ENCODE measurements at places on chromosomes 7 and 10.

DNA sequence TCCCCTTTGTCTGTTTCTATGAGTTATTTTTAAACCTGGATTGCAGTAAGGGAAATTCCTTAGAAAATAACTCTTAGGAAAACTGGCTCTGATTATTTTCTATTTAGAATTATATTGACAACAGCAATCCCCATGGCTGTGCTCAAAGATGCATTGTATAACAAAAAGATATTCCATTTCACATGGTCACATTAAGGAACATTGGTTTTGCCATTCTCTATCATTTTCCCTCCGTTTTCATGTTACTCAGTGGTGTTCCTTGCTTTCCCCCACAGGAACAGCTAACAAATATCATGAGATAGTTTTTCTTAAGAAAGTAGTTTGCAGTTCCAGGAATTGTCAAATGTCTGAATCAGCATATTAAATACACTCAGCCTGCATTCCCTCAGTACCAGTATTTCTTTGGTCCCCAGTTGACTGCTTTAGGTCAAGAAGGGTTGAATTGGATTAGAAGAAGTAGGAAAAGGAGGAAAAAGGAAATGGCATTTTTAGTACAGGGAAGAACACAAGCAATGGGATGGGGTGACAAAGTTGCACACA is 436.7 kb downstream of the TNS3 start:
- no peak for DNase-seq

- no peak for DNase-seq
Measured at GRCh38 chr10:100391163-100392002, 44.4 kb downstream of the SCD start.

DNA sequence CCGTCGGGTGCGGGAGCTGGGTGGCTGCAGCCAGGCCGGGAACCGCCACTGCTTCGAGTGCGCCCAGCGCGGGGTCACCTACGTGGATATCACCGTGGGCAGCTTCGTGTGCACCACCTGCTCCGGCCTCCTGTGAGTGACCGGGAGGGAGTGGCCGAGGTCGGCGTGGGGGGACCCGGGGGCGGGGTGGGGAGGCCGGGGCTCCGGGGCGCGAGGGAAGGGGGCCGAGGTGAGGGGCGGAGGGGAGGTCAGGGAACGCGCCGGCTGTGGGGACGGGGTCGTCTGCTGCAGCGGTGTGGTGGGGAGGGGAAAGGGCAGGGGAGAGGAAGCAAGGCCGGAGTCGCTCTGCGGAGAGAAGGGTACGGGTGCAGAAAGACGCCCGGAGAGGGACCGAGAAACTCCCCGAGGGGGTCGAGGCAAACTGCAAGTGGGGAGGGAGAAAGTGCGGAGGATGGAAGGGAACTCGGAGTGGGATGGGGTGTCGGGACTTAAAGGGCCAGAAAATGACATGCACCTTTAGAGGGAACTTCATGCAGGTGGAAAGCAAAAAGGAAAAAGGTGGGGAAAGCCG is 518 bp downstream of the AGFG2 start:
- DNase-seq = no peak

DNA sequence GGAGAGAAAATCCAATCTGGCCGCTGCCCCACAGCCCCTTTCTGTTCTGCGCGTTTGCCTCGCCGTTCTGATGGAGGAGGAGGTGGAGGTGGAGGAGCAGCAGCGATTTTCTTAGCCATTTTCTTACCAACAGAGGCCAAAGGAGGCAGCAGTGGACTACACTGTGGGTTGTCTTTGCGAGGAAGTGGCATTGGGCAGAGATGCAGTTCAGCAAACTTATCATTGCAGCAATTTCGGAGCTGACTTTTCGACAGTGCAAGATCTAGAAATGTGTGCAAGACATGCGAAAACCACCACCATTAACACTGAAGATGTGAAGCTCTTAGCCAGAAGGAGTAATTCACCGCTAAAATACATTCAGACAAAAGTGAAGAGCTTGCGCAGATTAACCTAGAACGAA is 1.9 kb upstream of the ARL4A start:
- DNase-seq = peak; percentile 58

GRCh38 chr7:154474903-154475520 is 422.8 kb downstream of the DPP6 start:
- no peak for DNase-seq

GRCh38 chr10:93280121-93280698 is 201.9 kb downstream of the MYOF start:
- DNase-seq = no peak

- DNase-seq = no peak
Measured at GRCh38 chr7:75575488-75576121, 83.5 kb downstream of the SPDYE5 start.

- no peak for DNase-seq
Measured at GRCh38 chr10:79215531-79215930, 131.7 kb upstream of the PPIF start.

GRCh38 chr7:98877692-98878364 is 504 bp upstream of the TRRAP start:
- no peak for DNase-seq

DNA sequence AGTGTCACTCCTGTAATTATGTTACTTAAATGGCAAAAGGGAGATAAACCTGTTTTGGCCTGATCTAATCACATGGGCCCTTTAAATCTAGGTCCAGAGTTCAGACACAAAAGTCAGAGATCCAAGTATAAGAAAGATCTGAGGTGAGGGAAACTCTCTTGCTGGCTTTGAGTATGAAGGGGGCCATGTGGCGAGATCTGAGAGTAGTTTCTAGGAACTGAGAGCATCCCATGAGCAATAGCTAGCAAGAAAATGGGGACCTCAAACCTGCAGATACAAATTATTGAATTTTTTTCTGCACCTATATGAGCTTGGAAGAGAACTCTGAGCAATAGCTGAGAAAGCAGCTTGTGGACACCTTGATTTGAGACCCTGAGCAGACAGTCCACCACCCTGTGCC is 27.6 kb downstream of the ANKRD7 start:
- no peak for DNase-seq

- no peak for DNase-seq
Measured at GRCh38 chr7:11077816-11078215, 104.1 kb downstream of the PHF14 start.

DNA sequence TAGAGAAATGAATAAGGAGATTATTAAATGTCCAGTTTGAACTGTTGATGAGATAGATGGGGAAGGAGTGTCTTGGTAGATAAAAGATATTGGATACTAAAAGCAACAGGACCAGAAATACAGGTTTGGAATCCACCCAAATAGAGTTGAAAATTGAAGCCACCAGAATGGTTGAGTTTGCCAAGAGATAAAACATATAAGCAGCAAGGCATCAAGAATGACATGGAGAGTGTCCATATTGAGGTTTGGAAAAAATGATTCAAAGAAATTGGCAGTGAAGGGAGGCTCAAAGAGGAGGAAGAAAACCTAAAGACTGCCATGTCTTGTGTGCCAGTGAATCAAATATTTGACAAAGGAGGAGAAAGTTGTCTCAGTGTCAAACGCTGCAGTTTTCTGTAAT is 24.2 kb downstream of the CFAP69 start:
- DNase-seq = no peak

GRCh38 chr7:37714606-37715005 is 31.0 kb downstream of the GPR141 start:
- no peak for DNase-seq

DNA sequence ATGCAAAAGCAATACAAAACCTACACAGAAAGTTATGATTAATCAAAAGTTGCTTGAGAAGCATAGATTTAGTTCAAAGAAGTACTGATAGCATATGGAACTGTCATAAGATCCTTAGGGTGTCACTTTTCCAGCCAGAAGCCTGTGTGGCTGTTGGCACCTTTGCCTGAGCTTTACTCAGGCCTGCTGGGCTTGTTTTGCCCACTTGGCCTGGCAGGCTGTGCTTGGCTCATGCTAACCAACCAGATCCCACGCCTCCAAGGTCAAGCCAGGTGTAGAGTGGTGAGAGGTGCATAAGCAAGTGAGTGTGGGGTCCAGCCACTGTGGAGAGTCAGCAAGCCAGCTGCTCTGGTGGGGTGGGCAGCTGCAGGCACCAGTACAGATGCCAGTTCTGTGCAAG is 12.0 kb upstream of the LIPA start:
- DNase-seq = no peak

- no peak for DNase-seq
Measured at GRCh38 chr7:28575241-28575643, 162.9 kb downstream of the CREB5 start.

- no peak for DNase-seq
Measured at GRCh38 chr7:47671358-47671757, 89.4 kb upstream of the TNS3 start.

DNA sequence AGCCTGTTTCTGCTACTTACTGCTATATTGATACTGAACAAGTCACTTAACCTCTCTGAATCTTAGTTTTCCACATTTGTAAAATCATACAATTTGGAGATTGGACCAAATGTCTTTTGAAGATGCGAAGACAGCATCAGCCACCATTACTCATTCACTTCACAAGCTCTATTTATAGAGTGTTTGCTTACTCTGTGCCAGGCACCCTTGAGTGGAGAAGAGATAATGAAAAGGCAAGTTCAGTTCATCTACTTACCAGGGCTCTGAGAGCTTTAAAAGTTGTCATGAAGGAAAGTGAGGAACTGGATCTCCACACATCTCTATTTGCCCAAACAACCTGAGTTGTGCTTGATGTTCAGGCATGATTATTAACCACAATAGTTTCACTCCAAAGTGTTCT is 277.5 kb downstream of the CSTF2T start:
- DNase-seq = no peak

DNA sequence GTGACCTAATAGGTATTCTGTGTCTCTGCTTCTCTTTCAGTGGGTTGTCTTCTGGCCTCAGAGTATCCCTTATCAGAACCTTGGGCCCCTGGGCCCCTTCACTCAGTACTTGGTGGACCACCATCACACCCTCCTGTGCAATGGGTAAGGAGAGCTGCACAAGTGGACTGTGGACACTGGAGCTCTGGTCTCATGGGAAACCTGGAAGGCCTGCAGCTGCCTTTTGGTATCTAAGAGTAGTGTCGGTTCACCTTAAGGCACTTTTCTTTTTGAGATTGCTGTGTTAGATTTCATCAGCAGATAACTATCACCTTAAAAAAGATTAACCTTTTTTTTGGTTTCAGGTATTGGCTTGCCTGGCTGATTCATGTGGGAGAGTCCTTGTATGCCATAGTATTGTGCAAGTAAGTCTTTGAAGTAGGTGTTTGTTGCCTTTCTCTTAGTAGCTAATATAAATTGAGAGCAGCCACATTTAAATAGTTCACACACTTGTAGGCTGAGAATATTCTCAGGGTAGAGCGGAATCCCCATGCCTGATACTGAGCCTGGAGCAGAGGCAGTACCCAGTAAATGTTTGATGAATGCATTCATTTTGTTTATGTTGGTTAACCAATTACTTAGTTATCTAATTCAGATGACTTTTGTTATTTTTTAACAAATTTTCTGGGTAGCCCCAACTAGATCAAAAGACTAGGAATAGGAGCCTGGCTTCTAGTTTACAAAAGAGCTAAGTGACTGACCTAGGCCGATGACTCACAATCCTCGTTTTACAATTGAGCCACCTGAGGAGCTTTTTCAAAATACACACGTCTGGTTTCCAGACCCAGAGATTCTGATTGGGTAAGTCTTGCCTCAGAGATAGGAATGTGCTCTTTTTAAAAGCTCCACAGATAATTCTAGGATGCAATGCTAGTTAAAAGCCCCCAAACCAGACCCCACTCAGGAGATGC is 3.6 kb downstream of the TMEM254 start:
- DNase-seq = no peak

DNA sequence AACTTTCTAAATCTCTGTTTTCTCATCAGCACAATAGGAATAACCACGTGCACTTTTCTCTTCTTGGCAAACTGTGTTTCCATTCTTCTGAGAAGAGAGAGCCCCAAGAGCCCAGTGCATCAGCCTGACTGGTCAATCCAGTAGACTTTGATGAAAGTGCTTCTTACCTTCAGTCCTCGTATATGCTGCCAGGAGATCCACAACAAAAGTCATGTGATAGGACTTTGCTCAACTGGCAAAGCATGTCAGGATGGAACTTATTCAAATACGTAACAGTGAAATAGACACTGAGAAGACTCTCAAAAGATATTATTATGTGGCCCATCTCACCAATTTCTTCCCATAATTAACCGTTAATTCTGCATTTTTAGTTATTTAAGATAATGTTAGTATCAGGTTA is 1031.5 kb upstream of the LRRTM3 start:
- DNase-seq = no peak

- no peak for DNase-seq
Measured at GRCh38 chr10:21479570-21480315, 45.7 kb downstream of the SKIDA1 start.
